ENCODE measurements at places on chromosomes 1 and 21.

GRCh38 chr1:206593351-206593925 is 18.8 kb downstream of the EIF2D start:
- no peak for DNase-seq

- no peak for DNase-seq
Measured at GRCh38 chr1:34101151-34101550, 63.9 kb downstream of the CSMD2 start.

DNA sequence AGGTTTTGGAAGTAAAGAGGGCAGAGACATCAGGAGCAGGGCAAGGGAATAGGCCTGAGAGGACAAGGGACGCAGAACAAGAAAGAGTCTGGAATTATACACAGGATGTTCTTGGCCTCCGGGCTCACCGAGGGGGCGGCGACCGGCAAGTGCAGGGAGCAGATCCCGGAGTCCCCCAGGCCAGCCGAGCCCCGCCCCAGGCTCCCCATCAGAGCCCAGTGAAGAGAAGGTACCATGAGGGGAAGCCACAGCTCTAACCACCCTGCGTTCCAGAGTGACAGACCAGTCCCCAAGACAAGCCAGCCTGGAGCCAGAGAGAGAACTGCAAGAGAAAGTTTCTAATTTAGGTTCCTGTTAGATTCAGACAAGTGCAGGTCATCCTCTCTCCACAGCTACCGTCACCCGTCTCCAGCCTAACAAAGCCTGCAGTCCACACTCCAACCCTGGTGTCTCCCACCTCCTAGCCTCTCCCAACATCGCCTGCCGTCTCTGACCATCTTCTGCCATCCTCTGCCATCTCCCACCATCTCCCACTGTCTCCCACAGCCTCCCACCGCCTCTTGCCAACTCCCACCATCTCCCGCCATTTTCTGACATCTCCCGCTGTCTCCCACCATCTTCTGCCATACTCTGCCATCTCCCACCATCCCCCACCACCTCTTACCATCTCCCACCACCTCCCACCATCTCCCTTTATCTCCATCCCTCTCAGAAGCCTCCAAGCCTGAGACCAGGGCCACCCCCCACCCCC is 42.5 kb downstream of the CAPN2 start:
- DNase-seq, result no peak

- DNase-seq, result no peak
Measured at GRCh38 chr1:227959325-227959860, 11.7 kb upstream of the WNT9A start.

DNA sequence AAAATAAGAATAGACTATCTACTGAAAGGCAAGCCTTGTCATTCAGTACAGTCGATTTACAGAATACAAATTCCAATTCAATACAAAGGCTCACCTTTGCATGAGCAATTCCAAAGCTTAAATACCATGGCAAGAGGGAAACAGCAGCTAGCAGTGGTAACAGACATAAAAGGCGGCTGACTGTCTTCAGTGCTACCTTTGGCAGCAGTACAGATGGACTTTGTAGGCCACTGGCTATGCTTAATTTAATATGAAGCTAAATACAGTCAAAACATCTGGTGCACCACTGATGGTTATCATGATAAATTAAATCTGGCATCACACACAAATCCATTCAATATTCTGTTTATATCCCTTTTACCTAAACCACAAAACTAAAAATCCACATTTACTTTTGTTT is 62.4 kb downstream of the RERE start:
- DNase-seq, result no peak

DNA sequence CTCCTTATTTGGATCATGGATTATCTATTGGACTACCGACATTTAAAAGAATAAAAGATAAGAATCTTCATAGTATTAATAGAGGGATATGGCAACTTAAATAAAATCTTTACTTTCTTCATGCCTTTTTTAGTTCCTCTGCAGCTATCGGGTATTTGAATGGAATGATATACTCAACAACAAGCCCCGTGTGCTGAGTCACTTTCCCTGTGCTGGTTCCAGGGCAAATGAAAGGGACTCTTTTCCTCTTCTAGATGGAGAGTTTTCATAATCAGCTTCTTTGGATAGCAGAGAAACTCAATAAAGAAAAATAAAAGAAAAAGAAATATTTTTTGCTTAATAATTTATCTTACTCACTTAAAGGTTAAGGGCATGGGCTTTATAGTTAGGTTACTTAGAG is 213.7 kb downstream of the LRRC40 start:
- DNase-seq, result no peak

GRCh38 chr1:220804202-220804586 is 17.5 kb downstream of the MTARC1 start:
- DNase-seq, result no peak

DNA sequence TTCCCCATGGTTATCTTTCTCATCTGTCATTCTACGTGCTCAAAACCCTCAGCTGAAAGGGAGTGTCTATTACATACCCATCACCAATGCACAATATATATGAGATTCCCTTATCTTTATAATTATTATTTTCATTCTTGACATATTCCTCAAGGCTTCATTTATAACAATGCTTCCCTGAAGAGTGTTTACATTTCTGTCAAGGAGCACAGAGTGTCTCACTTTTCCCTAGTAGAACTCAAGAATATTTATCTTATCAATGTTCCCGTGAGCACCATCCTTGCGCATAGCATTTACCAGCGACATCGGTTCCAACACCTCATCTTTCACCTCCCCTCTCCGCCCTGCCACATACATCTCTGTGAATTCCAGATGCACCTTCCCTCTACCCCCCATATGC is 250.6 kb downstream of the PLA2G4A start:
- DNase-seq, result no peak

DNA sequence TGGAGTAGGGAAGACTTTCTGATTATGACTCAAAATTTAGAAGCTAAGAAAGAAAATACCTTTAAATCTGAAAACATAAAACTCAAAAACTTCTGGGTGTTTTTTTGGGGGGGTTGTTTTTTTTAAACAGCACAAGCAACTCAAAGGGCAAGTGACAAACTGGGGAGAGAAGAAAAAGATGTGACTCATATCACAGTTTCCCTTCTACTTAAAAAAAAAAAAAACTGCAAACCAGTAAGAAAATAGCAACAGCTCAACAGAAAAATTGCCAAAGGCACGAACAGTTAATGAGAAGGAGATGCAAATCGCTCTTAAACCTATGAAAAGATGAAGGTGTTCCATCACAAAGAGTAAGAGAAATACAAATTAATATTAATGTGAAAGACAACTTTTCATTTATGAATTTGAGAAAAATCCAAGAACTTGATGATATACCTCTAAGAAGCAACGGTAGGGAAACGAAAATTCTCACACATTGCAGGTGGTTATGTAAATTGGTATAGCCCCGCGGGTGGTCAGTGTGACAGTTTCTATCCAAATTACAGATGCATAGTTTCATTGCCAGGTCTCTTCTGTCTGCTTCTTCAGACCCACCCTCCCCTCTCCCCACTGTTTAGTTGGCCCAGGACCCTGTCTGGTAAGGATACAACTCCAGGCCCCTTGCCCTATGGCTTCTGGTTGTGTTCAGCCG is 9.0 kb downstream of the IFNAR2 start:
- DNase-seq, result peak; percentile 31

DNA sequence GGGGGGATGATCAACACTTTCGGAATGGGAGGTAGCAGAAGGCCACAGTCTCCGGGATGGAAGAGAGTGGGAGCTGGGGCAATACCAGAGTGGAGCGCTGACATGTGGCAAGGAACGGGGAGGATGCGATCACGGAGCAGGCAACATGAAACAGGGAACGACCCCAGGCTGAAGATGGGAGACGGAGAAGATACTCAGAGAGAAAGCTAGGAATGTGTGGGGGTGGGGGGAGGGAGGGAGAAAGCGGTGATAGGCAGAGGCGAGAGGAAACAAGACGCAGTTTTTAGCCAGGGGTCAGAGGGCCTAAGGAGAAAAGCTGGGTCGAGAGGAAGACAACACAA is 577 bp downstream of the RAB3GAP2 start:
- DNase-seq, result no peak

DNA sequence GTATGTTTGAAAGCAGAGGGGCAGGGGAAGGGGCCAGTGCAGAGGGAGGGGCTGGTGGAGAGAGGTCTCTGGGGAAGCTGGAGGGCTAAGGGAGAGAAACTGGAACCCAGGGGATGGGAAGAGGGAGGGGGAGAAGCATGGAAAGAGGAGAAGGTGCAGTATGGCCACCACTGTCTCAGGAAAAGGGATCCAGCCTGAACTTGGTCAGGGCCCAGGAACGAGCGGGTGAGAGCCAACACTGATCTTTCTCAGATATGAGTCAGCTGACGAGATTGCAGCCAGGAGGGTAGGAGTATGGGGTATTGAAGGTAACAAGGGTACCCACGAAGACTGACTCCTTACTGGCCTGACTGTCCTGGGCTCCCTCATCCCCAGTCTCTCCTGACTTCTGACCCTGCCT is 18.0 kb downstream of the TIE1 start:
- DNase-seq, result no peak

GRCh38 chr1:186837806-186838205 is 9.1 kb downstream of the PLA2G4A start:
- DNase-seq, result no peak

GRCh38 chr21:29406385-29406784 is 107.7 kb downstream of the BACH1 start:
- no peak for DNase-seq

GRCh38 chr1:199157494-199157893 is 518.7 kb downstream of the PTPRC start:
- no peak for DNase-seq

DNA sequence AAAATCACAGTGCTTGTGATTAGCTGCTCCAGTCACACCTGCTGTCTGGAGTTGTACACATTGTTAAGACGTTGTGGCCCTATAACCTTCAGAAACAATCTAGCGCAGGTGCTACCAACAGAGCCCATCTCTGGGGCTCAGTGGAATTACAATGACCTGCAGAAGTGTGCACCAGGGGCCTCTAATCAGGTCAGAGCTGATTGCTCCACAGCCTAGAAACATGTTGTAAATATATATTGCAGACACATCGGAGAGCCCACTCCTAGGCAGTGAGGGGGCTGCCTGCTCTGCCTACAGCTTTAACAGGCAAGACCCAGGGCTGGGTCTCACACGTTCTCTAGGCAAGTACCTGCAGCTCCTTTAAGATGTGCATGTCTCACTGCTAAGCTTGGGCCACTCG is 302.0 kb downstream of the SIPA1L2 start:
- DNase-seq, result no peak

GRCh38 chr21:37455504-37455911 is 88.9 kb downstream of the DYRK1A start:
- no peak for DNase-seq

DNA sequence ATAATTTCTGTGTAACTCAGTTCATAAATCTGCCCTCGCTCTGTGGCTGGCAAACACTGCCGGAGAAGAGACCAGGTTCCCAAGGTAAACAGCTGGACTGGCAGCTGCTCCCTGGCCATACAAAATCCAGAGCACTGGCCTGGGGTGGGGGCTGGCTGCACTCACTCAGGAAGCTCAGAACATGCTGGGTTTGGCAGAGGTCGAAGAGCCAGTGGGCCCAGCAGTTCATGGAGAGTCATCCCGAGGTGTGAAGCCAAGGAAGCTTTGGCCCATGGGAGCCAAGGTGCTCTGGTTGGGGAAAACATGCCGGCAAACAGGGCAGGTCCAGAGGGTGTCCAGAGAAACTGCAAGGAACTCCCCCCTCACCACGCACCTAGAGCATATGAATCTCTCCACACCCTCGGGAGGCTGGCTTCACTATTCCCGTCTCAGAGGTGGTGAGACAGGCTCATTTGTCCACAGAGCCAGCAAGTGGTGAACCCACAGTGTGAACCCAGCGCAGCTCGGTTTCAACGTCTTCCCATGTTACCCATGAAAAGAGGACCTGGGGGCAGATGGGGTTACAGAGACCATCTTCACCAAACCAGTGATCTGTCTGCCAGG is 102.4 kb downstream of the DMRTB1 start:
- no peak for DNase-seq

GRCh38 chr1:234218078-234218477 is 155.2 kb upstream of the COA6 start:
- DNase-seq, result no peak

GRCh38 chr1:33814166-33814565 is 49.7 kb upstream of the HMGB4 start:
- DNase-seq, result no peak

DNA sequence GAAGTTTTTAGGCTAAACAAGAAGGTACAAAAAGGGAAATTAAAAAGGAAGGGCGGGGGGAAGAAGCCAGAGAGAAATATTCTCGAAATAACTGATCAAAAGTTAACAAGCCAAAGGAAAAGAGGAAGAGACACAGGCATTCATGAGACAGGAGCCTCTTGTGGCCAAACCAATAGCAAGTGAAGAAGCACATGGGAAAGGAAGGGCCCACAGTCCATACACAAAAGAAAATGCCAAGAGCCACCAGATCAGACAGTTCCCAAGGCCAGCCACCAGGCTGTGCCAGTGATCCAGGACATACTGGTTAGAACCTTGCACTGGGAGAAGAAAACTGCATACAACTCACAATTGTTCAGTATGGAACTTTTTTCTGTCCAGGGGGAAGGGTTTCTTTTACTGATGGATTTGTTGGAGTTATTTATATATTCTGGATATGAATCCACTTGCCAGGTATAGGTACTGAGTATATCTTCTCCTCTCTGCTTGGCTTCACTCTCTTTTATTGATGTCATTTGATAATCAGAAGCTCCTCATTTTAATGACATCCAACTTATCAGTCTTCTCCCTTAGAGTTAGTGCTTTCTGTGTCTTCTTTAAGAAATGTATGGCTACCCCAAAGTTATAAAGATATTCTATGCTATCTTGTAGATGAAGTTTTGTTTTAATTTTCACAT is 76.8 kb downstream of the CD46 start:
- DNase-seq, result peak; percentile 80

DNA sequence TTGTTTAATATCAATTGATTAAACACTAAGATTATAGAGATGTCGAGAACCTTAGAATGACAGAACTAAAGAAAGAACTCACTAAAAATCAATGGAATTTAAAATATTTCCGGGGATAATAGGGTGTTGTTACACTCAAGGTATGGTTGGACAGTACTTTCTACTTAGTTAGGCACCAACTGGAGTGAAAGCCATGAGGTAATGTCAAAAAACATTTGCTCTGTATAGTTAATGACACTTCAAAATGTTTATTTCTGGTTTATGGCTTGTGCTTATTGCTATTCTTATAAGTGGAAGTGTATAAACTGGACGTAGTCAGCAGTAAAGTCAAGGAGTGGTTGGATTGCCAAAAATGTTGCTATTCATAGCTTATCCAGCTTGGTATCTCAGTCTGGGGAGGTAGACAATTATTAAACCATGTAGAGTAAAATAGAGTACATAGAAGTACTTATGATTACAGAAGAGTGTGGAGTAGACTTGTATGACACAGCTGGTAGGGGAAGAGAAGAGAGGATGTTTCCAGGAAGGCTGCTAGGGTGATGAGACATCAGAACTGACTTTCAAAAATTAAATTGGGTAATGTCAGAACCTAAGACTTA is 56.5 kb upstream of the BMP8A start:
- DNase-seq, result no peak
